IPS-NIHi11 (cell line): ENCODE measurements at places on chromosomes 3 and 15.

DNA sequence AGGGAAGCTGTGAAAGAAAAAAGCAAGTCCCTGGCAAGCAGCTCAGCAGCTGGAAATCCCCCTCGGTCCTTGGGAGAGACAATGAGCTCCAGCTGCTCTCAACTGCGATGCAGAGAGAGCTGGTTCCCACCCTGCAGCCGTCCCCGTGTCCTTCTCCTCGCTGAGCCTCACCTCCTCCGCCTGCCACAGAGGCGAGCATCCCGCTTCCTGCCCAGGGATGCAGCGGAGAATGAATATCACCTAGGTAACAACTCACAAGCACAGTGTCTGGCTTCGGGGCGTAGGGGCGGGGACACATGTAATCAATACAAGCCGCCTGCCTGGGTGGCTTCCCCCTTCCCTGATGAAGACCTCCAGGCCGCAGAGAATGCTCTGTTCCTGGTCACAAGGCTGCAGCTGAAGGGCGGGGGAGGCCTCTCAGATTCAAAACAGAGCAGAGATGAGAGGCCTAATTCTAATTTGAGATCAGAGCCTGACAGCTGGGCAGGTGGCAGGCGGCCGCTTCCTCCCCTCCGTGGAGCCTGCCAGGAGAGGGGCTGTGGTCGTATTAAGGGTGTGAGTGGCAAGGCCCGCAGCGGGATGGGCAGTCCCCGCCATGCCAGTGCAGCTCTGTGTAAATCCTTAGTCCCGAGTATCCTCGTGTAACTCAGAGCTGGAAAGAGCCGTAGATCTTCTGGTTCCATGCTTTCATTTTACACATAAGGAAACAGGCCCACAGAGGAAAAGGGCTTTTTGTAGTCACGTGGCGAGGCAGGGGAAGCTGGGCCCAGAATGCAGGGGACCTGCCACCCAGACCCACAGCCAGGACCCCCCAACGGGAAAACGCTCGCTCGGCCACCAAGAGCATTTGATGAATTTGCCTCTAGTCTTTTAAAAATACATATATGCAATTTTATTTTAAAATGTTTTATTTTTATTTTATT lies 24.3 kb downstream of the ZDHHC19 start:
- DNase-seq: peak; percentile 68

DNA sequence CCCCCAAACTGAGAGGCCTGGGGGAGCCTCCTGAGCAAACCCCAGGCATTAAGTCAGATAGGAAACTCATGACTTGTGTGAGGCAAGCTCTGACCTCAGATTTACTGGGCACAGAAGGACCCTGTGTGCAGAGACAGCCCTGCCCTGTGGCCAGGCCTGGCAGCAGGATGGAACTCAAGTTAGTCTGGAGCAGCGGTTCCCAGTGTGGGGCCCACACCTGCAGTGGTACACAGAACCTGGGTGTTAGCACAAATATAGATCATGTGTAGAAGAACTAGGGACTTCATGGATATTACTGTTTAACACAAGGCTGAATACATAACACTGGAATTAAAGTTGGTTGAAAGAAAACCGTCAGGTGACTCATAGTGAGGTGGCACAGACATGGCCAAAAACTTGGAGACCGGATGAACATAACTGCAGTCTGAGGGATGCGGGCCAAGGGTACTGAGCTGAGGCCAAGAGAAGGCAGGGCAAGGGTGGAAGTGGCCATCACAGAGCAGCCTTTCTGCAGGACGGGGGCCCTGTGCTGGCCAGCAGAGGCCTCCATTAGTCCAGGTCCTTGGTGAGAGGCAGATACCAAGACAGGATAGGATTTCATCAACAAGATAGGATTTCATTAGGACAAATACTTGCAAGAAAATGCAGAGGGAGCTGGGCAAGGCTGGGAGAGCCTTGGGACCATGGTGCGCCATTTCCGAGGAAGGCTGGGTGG lies 40.9 kb downstream of the IRAK2 start:
- no peak for DNase-seq

GRCh38 chr3:188442430-188442829 lies 288.5 kb downstream of the LPP start:
- DNase-seq: no peak

DNA sequence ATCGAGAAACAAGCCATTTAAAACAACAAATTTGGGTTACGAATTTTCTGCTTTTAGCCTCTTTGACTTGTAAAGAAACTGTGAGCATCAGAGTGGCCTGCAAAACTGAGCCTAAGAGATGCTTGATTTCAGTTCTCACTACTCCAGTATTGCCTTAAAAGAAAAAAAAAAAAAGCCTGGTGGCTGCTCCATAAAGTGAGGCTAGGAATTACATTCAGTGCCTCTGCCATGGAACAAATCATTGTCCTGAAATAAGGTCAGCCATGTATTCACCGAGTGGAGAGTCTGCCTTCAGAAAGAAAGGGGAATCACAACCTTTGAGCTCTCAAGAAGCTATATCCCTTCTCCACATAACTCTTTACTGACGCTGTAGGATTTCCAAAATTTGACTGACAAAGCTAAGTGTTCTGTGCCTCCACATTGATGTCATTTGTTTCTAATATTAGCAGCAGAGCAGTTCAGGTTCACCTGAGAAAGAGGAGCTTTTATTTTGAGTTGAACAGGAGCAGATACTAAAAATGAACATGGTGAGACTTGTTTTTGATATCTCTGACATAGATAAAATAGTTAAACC lies 137.3 kb downstream of the SSR3 start:
- DNase-seq: no peak

GRCh38 chr3:46183330-46183729 lies 24.8 kb downstream of the CCR1 start:
- DNase-seq: no peak

GRCh38 chr3:64392001-64392400 lies 166.7 kb upstream of the PRICKLE2 start:
- DNase-seq: no peak

GRCh38 chr3:117439812-117440211 lies 730.2 kb downstream of the TUSC7 start:
- peak; percentile 45 for DNase-seq

DNA sequence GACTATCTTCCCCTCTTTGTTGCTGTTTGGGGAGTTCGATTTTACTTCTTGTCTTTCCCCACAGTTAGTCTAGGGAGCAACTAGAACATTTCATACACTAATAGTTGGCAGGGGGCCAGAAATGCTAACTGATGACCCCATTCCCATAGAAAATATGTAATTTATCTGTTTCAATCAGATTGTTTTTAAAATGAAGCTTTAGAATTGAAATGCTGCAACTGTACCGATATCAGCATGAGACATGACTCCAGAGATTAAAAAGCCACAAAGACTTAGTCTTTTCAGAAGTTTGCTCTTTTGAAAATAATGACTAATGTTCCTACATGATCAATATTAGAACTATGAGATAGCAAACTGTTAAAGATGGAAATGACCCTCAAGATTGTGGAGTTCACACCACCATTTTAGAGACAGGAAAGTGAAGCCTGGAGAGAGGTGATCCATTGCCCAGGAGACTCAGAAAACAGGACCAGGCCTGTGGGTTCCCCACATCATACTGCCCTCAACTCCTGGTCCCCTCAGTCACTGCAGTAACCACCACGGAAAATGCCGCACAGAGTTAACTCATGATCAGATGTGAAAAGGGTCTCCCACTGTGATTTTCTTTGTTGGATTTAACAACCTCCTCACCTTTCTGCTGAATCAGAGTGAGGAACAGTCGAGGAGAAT lies 130.3 kb downstream of the CHDH start:
- no peak for DNase-seq

GRCh38 chr3:110436209-110436608 lies 635.4 kb upstream of the NECTIN3 start:
- DNase-seq: no peak

- no peak for DNase-seq
These were observed 15.2 kb downstream of the SLC2A2 start for GRCh38 chr3:171011109-171011872.

GRCh38 chr15:101121511-101122090 lies 130.2 kb downstream of the CHSY1 start:
- DNase-seq: peak; percentile 62

- no peak for DNase-seq
These were observed 90.5 kb upstream of the MYRIP start for GRCh38 chr3:39718674-39719595.

DNA sequence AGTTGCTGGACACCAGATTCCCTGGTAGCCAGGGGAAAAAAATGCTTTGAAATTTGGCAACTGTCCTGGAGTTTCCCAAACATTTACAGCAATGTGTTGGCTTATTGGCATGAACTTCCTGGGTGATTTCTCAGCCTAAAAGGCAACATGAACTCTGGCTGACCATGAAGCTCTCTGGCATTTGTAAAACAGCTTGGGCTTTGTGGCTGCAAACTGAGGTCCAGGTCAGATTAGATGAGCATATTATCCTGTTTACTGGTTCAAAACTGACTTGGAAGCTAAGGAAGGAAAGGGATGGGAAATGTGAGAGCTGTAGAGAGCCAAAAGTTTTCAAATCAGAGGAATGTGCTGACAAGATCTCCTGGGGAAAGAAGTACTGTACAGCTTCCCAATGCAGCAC lies 139.0 kb downstream of the P3H2 start:
- no peak for DNase-seq

DNA sequence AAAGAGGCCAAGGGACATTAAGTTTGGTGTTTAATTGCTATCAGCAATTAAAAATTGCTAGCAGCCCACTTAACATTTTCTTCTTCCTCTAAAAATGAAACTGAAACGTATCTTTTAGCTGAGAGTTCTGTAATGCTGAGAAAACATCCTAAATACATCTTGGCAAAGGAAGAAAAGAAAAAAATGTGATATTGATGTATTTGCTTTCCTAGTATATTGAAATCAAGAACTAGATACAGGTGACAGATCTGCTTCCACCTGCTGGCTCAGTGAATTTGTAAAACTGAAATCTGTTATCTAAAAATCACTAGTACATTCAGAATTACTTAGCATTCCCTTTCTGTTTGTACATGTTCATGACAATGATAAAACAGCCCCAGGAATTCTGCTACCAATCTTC lies 283.2 kb downstream of the ZBTB20 start:
- no peak for DNase-seq

- no peak for DNase-seq
These were observed 28.8 kb upstream of the IMPDH2 start for GRCh38 chr3:49058011-49058410.

- DNase-seq: no peak
These were observed 235.7 kb downstream of the SATB1 start for GRCh38 chr3:18189282-18190050.

GRCh38 chr3:48598323-48599076 lies 3.4 kb upstream of the COL7A1 start:
- DNase-seq: no peak

- no peak for DNase-seq
These were observed 112.4 kb upstream of the PFN2 start for GRCh38 chr3:150082898-150083654.

GRCh38 chr15:70519616-70520015 lies 243.7 kb downstream of the UACA start:
- no peak for DNase-seq

DNA sequence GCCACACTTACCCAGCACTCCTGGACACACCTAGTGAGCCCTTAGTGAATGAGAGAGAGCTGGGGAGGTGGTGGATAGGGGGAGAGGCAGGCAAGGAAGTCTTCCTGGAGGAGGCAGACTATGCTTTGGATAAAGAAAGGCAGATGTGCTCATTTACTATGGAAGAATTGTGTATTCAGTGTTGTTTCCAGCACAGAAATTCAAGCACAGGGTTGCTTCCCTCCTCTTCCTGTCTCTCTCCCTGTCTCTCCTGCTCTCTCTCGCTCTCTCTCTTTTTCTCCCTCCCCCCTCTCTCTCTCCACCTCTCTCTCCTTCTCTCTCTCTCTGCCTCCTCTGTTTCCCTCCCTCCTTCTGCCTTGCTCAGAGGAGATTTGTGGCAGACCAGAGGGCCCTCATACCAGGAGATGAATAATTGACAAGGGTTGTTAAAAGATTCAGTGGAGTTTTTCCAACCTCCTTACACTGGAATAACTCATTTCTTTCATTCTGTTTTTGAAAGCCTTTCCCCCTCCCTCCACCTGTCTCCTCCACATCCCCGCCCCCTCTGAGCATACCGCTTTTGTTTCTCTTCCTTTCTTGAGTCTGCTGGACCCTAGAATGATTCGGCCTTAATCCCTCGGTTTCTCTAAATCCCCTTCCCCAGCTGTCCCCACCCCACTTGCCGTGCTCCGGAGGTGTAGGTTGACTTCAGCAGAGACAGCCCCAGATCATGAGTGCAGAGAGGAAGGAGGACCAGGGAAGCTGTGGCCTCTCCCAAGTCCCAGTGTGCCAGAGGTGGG lies 65.6 kb downstream of the CCDC33 start:
- DNase-seq: no peak

- DNase-seq: no peak
These were observed 574 bp downstream of the DUOXA1 start for GRCh38 chr15:45128971-45129639.

- no peak for DNase-seq
These were observed 9.7 kb downstream of the GP9 start for GRCh38 chr3:129070086-129070885.

GRCh38 chr3:77412021-77412438 lies 372.1 kb downstream of the ROBO2 start:
- no peak for DNase-seq

GRCh38 chr15:84761607-84762131 lies 13.3 kb downstream of the ZNF592 start:
- no peak for DNase-seq

- DNase-seq: no peak
These were observed 16.5 kb downstream of the ST6GAL1 start for GRCh38 chr3:186946756-186947375.

- DNase-seq: peak; percentile 87
These were observed 8.5 kb upstream of the FGD5 start for GRCh38 chr3:14810070-14810791.

- DNase-seq: no peak
These were observed 19.2 kb downstream of the SUCLG2 start for GRCh38 chr3:67635257-67635656.

GRCh38 chr15:49423021-49423420 lies at the start of gene FGF7:
FGF7 (plus strand) TSS chr15:49423242; CDS start chr15:49424298, 1,056 bp downstream.
- no peak for DNase-seq

DNA sequence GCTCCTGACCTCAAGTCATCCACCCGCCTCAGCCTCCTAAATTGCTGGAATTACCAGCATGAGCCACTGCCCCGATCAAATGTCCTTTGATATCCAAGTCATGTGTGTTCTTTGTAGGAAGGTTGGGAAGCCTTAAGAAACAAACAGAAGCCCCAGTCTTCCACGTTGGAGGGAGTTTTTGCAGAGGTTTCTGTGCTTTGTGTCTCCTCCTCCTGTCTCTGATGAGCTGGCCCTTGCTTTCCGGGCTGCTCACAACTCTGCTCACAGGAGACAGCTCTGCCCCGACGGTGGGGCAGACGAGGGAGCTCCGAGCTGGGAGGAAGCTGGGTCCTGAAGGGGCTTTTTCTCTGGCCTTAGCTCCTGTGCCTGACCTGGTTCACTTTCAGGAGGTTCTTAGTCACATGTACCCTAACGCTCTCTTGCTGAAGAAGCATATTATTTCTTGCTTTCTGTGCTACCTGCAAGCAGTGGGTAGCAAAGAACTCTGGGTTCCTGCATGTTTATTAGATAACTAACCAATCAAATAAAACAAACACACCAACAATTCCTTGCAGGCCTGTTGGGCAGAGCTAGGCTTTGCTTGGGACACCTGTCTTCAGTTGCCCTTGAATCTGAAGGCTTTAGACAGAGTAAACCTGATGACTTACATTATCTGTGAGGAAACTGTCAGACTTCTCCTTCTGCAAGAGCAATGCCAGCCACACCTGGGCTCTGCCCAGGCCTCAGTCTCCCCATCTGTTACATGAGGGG lies 52.6 kb upstream of the SMAD6 start:
- DNase-seq: no peak
